ENCODE measurements at places on chromosomes 7 and 10. TPM values are rescaled to one million over a fixed set of nuclear protein-coding genes. Genes with fewer than 3 reads are reported as not detected.

The STK31 gene
- 2.1 TPM for total RNA-seq

The CCDC146 gene
- 8.8 TPM for total RNA-seq

The OGDHL gene
- 1.0 TPM for total RNA-seq

The TMEM176A gene
- total RNA-seq, result 6.1 TPM

The ATG9B gene
- total RNA-seq, result 7.9 TPM

The RHEB gene
- 123 TPM for total RNA-seq

The ADAM8 gene
- 54.4 TPM for total RNA-seq

The TRUB1 gene
- 30.9 TPM for total RNA-seq

The LBX1 gene
- total RNA-seq, result not detected

The PRTFDC1 gene
- total RNA-seq, result 22.7 TPM

The MYH16 gene
- 0.97 TPM for total RNA-seq

Data from Calu3 (cell line).